Muscle of leg (tissue), 16 donors: ENCODE measurements at places on chromosomes 1 and 21. TPM values are rescaled to one million over a fixed set of nuclear protein-coding genes. Genes with fewer than 3 reads are reported as not detected.

- DNase-seq: peak; percentile 95
- peak overlapping the region; percentile 98 for H3K27ac ChIP-seq
- peak overlapping the region; percentile 89 for H3K4me3 ChIP-seq
Observed at GRCh38 chr1:81799939-81800694, 617 bp upstream of the ADGRL2 start.

GRCh38 chr1:16294219-16295212 lies 57.5 kb upstream of the CPLANE2 start:
- H3K36me3 ChIP-seq: peaks cover 24% of the 10 kb centered on the region
- no peak overlapping the region for H3K27ac ChIP-seq
- DNase-seq: no peak
- H3K4me1 ChIP-seq: no peaks in the 10 kb centered on the region

DNA sequence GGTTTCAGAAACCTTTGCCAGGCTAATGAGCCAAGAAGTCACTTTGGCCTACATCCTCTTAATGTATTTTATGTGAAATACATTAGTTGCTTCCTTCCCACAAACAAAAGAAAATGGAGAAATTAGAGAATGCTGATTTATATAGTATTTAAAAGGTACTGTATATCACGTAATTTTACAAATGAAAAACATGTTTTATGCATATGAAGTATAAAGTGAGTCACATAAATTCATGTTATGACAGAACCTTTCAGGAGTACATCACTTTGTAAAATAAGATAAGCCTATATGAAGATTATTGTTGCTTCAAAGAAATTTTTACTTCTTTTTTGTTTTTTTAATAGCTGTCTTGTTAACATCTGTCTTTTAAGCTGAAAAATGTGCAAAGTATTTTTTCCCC lies 4.6 kb downstream of the DR1 start:
- no peaks in the 10 kb centered on the region for H3K27me3 ChIP-seq
- no peaks in the 10 kb centered on the region for H3K4me1 ChIP-seq
- H3K36me3 ChIP-seq: peaks cover 2% of the 10 kb centered on the region
- no peak for DNase-seq

DNA sequence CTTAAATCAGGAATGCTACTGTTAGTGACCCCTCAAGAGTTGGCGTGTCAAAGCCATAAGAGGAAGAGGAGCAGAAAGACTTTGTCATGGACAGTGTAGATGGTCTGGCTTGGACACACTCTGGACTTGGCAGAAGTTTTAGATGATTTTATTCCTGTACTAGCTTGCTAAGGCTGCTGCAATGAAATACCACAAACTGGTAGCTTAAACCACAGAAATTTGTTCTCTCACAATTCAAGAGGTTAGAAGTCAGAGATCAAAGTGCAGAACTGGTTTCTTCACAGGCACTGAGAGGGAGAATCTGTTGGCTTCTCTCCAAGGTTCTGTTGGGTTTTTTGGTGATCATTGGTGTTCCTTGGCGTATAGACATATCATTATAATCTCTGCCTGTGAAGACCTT lies 869.8 kb upstream of the B3GALT2 start:
- H3K4me1 ChIP-seq: no peaks in the 10 kb centered on the region
- no peak overlapping the region for H3K27ac ChIP-seq
- no peaks in the 10 kb centered on the region for H3K27me3 ChIP-seq
- H3K4me3 ChIP-seq: no peak overlapping the region
- DNase-seq: no peak

DNA sequence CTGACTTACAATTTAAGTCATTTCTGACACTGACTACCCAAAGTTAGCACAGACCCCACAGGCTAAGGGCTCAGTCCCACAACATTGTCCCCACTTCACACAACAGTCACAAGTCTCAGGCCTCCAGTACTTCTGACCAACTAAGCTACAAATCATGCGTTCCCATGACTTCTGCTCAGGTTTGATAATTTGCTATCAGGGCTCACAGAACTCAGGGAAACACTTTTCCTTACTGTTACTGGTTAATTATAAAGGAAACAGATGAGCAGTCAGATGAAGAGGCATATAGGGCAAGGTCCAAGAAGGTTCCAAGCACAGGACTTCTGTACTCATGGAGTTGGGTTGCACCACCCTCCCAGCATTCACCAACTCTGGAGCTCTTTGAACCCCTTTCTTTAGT lies 151.2 kb upstream of the TNR start:
- H3K27ac ChIP-seq: no peak overlapping the region
- no peaks in the 10 kb centered on the region for H3K4me1 ChIP-seq
- H3K36me3 ChIP-seq: no peaks in the 10 kb centered on the region
- DNase-seq: no peak
- H3K4me3 ChIP-seq: no peak overlapping the region

GRCh38 chr1:43307458-43308158 lies 6.8 kb downstream of the TIE1 start:
- H3K36me3 ChIP-seq: no peaks in the 10 kb centered on the region
- H3K27ac ChIP-seq: no peak overlapping the region
- DNase-seq: no peak

DNA sequence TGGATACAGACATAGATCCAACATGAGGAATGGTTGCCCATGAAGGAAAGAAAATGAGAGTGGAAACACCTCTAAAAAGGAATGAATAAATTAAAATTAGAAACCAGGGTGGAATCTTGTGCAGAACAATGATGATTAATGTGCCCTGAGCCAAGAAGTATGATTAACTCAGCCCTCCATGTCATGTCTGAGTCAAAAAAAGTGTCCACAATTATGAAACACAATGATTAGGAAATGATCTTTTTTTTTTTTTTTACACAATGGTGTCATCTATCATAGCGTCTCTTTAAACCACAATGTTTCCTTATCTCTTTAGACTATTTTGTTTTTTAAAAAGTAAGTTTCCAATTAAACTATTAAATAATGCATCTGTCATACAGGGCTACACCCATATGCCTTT lies 78.9 kb upstream of the RAB4A start:
- DNase-seq: no peak
- H3K27me3 ChIP-seq: no peaks in the 10 kb centered on the region
- no peaks in the 10 kb centered on the region for H3K4me1 ChIP-seq
- no peak overlapping the region for H3K4me3 ChIP-seq
- H3K36me3 ChIP-seq: no peaks in the 10 kb centered on the region

DNA sequence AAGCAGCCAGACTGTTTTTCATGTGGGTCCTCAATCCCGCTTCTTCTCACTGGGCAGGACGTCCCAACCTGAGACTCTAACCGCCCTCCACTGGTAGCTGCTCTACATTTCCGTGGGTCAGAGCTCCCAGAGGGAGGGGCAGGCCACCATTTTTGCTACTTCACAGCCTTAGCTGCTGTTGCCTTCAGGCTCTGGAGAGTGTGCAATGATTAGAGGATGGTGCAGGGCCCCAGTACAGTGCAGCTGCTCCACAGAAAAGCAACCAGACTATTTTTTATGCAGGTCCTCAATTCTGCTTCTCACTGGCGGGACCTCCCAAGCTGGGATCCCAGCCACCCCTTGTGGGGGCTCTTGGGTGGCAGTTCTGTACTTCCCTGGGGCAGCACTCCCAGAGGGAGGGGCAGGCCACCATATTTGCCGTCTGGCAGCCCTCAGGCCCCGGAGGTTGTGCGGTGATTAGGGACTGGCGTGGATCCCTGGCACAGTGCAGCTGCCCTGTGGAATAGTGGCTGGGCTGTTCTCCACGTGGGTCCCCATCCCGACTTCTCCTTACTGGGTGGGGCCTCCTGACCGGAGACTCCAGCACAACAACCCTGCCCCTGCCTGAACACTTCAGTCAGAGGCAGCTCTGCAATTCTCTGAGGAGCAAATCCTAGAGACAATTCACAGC lies 647.6 kb upstream of the PKN2 start:
- no peaks in the 10 kb centered on the region for H3K4me1 ChIP-seq
- no peaks in the 10 kb centered on the region for H3K27me3 ChIP-seq
- no peak for DNase-seq
- no peak overlapping the region for H3K27ac ChIP-seq
- no peaks in the 10 kb centered on the region for H3K36me3 ChIP-seq

- H3K4me3 ChIP-seq: no peak overlapping the region
- no peak for DNase-seq
- H3K27me3 ChIP-seq: no peaks in the 10 kb centered on the region
- no peaks in the 10 kb centered on the region for H3K36me3 ChIP-seq
- no peaks in the 10 kb centered on the region for H3K4me1 ChIP-seq
Observed at GRCh38 chr21:21813289-21813688, 815.1 kb downstream of the NCAM2 start.

DNA sequence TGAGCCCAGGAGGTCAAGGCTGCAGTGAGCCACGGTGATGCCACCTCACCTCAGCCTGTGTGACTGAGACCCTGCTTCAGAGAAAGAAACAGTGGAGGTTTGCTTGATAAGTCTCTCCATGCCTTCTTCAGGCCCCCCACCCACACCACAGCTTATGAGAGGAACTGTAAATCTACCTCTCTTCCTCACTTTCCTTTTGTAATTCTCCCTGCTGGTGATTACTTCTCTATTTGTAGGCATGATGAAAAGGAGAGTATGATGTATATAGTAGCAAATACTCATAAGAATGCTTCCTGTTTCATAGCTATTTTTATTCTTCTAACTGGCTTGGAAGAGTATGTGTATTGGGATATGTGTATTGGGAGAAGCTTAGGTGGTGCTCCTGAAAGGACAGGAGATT lies 186.3 kb downstream of the VPS13D start:
- H3K27ac ChIP-seq: no peak overlapping the region
- DNase-seq: no peak
- no peaks in the 10 kb centered on the region for H3K27me3 ChIP-seq
- no peak overlapping the region for H3K4me3 ChIP-seq
- no peaks in the 10 kb centered on the region for H3K4me1 ChIP-seq

DNA sequence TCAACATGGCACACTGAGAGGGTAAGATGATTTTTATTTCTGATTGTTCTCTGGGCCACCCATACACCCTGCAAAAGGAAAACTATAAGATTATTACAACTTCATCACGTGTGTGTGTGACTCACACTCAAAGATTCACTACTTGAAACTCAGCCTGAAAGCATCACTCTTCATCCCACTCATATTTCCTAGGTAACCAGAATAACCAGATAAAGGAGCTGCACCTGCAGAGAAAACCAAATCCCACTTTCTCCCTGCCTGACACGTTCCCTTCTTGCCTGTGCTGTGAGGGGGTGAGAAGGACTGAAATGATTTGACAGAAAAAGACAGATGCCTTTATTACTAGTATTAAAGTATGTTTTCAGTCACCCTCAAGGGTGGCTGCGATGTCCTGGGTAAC lies 131.6 kb downstream of the TGFBR3 start:
- H3K27ac ChIP-seq: peak overlapping the region; percentile 73
- no peaks in the 10 kb centered on the region for H3K27me3 ChIP-seq
- DNase-seq: peak; percentile 37
- no peak overlapping the region for H3K4me3 ChIP-seq
- peaks cover 15% of the 10 kb centered on the region for H3K36me3 ChIP-seq
- peaks cover 35% of the 10 kb centered on the region for H3K4me1 ChIP-seq

- no peak for DNase-seq
- no peaks in the 10 kb centered on the region for H3K27me3 ChIP-seq
Observed at GRCh38 chr21:41956926-41957729, 3.3 kb upstream of the C2CD2 start.

GRCh38 chr1:162919034-162919433 lies 58.1 kb upstream of the CCDC190 start:
- H3K27ac ChIP-seq: no peak overlapping the region
- no peaks in the 10 kb centered on the region for H3K27me3 ChIP-seq
- no peak overlapping the region for H3K4me3 ChIP-seq
- H3K4me1 ChIP-seq: peaks cover 2% of the 10 kb centered on the region
- DNase-seq: no peak

TFF3 gene
- total RNA-seq: 3.1 TPM

SLC25A33 gene
- total RNA-seq: 1.9 TPM

EFNA3 gene
- 2.1 TPM for total RNA-seq
